Heart left ventricle (tissue), 16 donors: ENCODE measurements at places on chromosomes 2 and 18. TPM values are rescaled to one million over a fixed set of nuclear protein-coding genes. Genes with fewer than 3 reads are reported as not detected.

DRC1 gene
- not detected for total RNA-seq

DNA sequence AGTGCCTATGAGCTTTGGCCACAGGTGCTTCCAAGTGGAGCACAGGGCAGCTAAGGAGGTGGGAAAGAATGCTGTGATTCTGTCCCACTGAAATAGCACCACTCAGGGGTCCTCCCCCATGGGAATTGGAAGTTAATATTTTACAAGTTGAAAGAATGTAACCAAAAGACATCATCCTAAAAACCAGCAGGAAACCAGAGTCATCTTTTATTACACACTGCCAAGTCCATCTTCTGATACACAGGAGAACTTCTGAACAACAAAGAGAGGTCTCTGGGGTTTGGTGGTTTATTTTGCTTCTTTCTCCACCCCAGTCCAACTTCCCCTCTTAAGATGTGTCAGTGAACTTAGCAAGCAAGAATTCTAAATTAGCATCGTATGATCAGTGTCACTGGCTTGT is 47.7 kb downstream of the COLEC12 start:
- DNase-seq, result no peak
- no peaks in the 10 kb centered on the region for H3K36me3 ChIP-seq
- no peaks in the 10 kb centered on the region for H3K27me3 ChIP-seq
- no peak overlapping the region for H3K4me3 ChIP-seq

GRCh38 chr2:133667968-133668367 is 99.7 kb upstream of the NCKAP5 start:
- no peaks in the 10 kb centered on the region for H3K36me3 ChIP-seq
- H3K4me1 ChIP-seq, result no peaks in the 10 kb centered on the region
- no peak for DNase-seq
- no peak overlapping the region for H3K27ac ChIP-seq

SERPINB7 gene
- not detected for total RNA-seq

PCBP1 gene
- 106 TPM for total RNA-seq

TGFA gene
- total RNA-seq, result 0.56 TPM
